ENCODE measurements at places on chromosomes 3 and 15. TPM values are rescaled to one million over a fixed set of nuclear protein-coding genes. Genes with fewer than 3 reads are reported as not detected.

TLE3 gene
- 92.2 TPM for total RNA-seq

GCNT3 gene
- 206 TPM for total RNA-seq

DNA sequence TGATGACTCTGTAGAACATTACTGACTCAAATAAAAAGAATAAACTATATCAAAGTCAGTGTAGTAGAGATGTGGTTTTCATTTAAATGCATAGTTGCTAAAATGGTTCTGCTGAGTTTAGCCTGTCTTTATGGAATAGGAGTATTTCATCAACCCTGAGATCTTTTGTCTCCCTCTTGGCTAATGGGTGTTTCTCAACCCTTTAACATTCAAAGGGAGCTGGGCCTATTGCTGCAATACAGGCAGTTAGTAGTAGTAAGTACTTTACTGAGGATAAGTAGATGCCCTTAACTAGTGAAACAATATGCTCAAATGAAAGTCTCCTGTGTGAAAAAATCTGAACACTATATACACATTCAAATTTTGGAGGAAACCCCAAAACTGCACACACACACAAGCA lies 184.7 kb upstream of the TTC14 start:
- DNase-seq = no peak

BFSP2 gene
- not detected for total RNA-seq

- DNase-seq = no peak
Observed at GRCh38 chr3:119184796-119185570, 11.6 kb downstream of the UPK1B start.

- no peak for DNase-seq
Observed at GRCh38 chr15:81596159-81596865, 222.3 kb upstream of the TMC3 start.

DNA sequence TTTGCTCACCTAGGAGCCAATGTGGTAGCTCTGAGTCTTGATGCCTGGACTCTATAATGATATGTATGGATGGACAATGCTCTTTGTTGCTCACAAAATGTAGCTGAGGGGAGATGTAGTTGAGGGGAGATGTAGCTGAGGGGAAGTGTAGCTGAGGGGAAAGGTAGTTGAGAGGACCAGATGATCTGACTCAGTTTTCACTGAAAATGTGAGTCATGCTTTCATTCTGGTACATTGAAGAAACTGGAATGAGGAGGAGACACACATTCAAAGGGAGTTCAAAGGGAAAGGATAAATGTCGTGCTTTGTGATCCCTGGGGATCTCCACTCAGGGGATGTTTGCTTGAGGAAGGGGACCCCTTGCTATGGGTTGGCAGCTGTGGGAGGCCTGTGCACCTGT lies 302.9 kb upstream of the TRIM42 start:
- DNase-seq = no peak

DNA sequence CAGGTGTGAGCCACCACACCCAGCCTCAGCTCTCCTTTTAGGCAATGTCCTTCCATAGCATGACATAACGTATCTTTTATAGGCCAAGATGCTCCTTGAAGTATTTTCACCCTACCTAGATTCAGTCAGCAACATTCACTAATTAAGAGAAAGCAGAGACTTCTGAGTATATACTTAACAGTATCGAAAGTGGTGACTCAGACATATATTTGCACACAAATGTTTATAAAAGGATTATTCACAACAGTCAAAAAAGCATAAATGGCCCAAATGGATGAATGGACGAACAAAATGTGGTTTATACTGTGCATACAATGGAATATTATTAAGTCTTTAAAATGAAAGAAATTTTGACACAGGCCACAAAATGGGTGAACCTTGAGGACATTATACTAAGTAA lies 108.6 kb downstream of the ZNF385D start:
- DNase-seq = no peak

DNA sequence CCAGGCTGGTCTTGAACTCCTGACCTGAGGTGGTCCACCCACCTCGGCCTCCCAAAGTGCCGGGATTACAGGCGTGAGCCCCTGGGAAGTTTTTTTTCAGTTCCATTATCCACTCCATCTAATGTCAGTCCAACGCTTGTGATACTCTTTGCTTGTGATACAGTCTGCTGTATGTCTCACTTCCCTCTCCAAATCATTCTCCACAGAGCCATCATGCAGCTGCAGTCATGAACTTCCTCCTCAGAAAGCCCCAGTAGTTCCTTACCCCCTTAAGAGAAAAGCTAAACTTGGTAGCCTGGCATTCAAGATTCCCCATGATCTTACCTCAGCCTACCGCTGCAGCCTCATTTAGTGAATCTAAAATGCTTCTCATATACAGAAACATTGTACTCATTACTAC lies 2.3 kb downstream of the ARPC4 start:
- no peak for DNase-seq

- DNase-seq = no peak
Observed at GRCh38 chr15:26639966-26640365, 132.9 kb downstream of the GABRB3 start.

- DNase-seq = no peak
Observed at GRCh38 chr3:83230841-83231240, 1469.4 kb upstream of the GBE1 start.

DNA sequence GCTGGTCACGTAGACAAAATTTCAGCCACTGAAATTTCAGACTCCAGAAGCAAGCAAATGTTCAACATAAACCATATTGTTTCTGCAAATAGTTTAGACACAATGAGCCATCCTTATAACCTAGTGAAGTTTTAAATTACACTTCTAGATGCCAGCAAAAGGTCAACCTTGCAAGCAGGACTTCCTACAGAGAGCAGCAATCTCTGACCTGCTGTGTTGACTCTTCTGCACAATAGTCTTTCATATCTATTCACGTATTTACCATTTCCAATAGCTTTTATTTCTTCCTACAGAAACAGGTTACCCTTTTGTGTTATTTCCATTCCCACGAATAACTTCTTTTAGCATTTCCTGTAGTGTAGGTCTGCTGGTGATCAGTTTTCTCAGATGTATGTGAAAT lies 10.6 kb downstream of the LMLN start:
- no peak for DNase-seq

SIDT1 gene
- total RNA-seq = 90.7 TPM

GRCh38 chr3:126731044-126731443 lies 27.0 kb downstream of the CHCHD6 start:
- DNase-seq = no peak

FETUB gene
- total RNA-seq = not detected

- DNase-seq = no peak
Observed at GRCh38 chr3:117480972-117481371, 771.4 kb downstream of the TUSC7 start.

GRCh38 chr15:74956648-74957475 lies at the start of gene RPP25:
RPP25 (minus strand) TSS chr15:74956772; CDS start chr15:74956583, 189 bp downstream.
- DNase-seq = peak; percentile 91

HHLA2 gene
- 226 TPM for total RNA-seq

LTF gene
- not detected for total RNA-seq

DNA sequence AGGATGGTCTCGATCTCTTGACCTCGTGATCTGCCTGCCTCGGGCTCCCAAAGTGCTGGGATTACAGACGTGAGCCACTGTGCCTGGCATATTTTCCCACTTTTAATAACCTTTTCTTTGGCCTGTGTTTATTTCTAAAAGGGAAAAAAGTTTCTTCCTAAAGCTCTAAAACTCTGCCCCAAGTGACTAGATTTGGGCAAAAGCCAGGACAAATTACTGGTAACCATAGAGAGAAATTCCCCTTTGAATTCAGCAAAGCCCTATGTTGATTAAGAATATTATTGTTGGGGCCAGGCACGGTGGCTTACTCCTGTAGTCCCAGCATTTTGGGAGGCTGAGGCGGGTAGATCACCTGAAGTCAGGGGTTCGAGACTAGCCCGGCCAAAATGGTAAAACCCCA lies 11.5 kb upstream of the TRPM7 start:
- DNase-seq = no peak

IMPG2 gene
- not detected for total RNA-seq

PLCH1 gene
- total RNA-seq = 8.2 TPM

CDHR4 gene
- total RNA-seq = not detected

HTR3E gene
- total RNA-seq = 0.80 TPM

ANKRD63 gene
- total RNA-seq = not detected

GABRR3 gene
- total RNA-seq = not detected

GRCh38 chr3:79872483-79872882 lies 104.7 kb upstream of the ROBO1 start:
- no peak for DNase-seq

DNA sequence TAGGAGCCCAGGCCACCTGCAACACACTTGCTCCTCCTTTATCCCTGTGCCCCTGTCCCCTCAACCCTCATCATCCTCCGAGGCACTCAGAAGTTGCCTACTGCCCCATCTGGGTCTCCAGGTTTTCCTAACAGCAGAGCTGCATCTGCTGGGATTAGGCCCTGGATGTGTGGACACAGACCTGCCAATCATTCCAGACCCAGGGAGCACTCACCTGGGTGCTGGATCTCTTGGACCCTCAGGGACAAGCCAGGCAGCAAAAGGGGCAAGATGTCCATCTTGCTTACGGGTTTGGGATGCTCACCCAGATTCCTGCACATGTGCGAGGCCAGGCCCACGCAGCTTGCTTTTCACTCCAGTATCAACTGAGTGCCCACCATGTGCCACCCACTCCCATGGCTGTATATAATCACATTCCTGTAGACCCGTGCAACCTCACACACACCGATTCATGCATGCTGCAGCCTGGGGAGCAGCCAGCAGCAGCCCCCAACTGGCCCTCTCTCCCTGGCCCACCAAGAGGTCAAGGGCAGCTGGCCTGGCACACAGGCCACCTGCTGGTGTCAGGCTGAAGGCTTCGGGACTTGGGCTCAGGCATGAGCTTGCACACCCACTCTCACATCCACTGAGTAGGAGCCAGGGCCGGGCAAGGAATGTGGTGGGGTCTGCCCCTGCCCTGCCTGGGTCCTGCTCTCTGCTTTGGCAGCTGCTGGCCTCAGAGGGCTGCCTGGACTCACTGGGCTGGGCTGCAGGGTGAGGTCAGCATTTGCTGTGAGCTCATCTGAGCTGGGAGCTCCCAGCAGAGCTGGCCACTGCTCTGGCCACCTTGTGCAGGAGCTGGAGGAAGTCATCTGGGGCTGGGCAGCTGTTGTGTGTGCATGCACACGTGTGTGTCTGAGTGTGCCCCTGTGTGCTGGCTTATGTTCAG lies 14.9 kb downstream of the PRKCD start:
- DNase-seq = no peak

DNA sequence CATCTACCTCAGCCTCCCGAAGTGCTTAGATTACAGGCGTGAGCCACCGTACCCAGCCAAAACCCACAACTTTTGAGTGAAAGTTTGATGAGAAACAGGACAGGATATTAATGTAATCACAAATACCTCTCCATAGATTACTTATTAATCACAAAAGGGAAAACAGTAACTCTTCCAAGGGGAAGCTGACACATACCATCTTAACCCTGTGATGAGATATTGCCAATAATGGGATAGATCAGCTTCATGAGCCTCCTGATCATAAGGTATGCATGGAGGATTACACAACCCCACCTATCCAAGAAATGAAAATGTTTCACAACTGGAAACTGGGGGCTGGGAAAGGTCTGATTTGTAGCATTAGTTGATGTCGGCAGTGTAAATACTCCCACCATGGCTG lies 131.5 kb downstream of the FRMD4B start:
- DNase-seq = no peak

GRCh38 chr15:96333131-96334016 lies 2.9 kb downstream of the NR2F2 start:
- peak; percentile 20 for DNase-seq

DNA sequence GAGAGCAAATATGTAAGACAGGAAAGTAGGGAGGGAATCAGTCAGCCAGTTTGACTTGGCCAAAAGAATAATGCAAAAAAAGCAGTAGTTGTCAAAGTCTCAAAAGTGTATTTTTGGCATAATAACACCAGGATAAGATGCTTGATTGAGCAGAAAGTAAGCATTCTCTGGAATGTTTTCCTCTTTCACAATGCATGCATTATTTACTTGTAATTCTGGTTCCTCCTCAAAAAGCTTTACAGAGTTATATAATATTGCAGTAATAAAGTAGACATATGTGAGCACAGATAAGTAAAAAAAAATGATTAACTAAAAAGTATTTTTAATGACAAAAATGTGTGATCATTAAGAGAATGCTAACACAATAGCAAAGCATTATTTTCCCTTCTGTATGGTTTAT lies 285.9 kb upstream of the BCHE start:
- no peak for DNase-seq

- no peak for DNase-seq
Observed at GRCh38 chr15:39846108-39846507, 63.5 kb upstream of the FSIP1 start.

- peak; percentile 89 for DNase-seq
Observed at GRCh38 chr3:194333212-194333980, 17.7 kb downstream of the CPN2 start.

- DNase-seq = peak; percentile 42
Observed at GRCh38 chr3:42118762-42119361, 27.7 kb downstream of the TRAK1 start.

PPP1R14D gene
- 256 TPM for total RNA-seq

DNA sequence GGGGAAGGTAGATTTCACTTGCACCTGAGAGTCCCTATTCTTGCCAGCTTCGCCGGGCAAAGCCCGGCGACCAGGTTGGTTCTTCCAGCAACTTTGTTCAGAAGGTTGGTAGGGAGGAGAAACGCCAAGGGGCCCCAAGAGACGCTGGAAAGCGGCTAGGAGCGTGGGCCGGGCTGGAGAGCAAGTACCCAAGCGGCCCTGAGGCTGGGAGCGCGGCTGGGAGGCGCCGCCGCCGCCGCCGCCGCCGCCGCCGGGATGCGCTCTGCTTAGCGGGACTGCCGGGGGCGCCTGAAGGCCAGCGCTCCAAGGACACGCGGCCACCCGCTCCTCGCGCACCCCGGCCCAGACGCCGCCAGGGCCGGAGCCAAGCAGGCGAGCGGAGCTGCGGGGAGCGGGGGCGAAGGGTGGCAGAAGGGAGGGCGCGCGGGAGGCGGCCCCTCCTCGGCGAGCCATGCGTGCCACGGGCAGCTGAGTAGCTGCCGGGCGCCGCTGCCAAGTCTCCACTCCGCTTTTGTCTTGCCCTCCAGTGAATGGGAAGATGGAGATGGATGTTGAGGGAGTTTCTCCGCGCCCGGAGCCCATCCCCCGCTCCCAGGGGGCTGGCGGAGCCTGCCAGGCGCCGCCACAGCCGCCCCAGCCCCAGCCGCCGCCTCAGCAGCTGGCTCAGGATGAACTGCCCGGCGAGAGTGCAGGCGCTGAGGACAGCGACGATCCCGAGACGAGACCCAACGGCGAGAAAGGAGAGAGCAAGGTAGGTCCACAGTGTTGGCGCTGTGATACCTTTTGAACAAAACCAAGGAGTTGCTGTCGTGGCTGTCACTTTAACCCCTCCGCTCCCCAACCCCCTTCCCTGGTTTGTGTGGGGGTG lies 227.4 kb upstream of the AZI2 start:
- DNase-seq = no peak

TMEM39A gene
- total RNA-seq = 38.4 TPM

TMCO5A gene
- total RNA-seq = not detected

- no peak for DNase-seq
Observed at GRCh38 chr15:52428297-52428696, 100.4 kb downstream of the MYO5A start.
